ENCODE measurements at places on chromosomes 16 and 17. TPM values are rescaled to one million over a fixed set of nuclear protein-coding genes. Genes with fewer than 3 reads are reported as not detected.

GRCh38 chr16:79869304-79870015 is 268.9 kb upstream of the MAF start:
- no peak for DNase-seq

- DNase-seq, result no peak
These were observed 122.5 kb downstream of the CYLD start for GRCh38 chr16:50864386-50864785.

DNA sequence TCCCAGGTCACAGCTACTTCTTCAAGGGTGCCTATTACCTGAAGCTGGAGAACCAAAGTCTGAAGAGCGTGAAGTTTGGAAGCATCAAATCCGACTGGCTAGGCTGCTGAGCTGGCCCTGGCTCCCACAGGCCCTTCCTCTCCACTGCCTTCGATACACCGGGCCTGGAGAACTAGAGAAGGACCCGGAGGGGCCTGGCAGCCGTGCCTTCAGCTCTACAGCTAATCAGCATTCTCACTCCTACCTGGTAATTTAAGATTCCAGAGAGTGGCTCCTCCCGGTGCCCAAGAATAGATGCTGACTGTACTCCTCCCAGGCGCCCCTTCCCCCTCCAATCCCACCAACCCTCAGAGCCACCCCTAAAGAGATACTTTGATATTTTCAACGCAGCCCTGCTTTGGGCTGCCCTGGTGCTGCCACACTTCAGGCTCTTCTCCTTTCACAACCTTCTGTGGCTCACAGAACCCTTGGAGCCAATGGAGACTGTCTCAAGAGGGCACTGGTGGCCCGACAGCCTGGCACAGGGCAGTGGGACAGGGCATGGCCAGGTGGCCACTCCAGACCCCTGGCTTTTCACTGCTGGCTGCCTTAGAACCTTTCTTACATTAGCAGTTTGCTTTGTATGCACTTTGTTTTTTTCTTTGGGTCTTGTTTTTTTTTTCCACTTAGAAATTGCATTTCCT is 3.4 kb upstream of the LPCAT2 start:
- peak; percentile 31 for DNase-seq

GRCh38 chr16:83949724-83950001 is 3.4 kb upstream of the OSGIN1 start:
- DNase-seq, result no peak

DNA sequence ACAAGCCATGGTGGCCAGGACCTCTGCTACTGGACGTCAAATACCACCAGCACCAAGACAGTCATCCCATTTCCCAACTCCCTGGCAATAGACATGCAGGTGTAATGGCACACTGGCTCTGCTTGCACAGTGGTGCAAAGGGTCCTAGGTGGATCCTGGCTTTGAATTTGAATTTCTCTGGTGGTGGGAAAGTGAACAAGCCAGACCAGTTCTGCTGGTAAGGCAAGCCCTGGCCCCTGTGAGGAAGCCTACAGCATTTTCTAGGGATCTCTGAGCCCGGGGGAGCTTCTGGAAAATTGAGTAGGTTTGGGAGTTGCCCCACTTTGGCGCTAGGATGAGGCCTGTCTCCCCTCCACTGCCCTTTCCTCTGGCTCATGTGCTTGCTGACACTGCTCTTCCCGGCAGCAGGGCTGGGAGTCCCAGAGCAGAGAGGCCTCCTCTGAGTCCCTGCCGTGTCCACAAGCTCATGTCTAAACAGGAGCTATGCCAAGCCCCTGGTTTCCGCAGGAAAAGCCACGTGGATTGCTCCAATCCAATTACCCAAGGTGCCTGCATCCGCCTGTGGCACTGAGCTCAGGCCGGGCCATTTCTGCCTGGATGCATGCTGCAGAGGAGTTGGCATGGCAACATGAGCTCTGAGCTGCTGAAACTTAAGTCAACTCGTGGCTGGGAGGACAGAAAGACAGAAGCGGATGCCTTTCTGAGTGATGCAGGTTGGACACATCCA is 67.0 kb downstream of the PRMT7 start:
- DNase-seq, result no peak

DNA sequence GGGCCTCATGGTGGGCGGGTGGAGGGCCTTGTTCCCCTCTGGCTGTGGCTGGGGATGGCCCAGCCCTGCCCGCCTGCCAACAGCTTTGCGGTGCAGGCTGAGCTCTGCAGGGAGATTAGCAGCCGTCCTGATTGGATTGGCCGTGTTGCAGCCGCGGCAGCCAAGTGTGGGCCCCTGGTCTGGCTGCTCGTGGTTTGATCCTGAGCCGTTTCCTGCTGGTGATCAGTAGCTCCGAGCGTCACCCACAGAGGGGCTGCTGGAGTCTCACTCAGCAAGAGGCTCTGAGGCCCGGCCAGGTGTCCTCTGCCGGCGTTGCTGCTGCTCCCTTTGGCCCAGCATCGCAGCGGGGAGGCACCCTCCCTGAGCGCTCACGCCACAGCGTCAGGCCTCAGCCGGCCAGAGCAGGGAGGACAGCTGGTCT is 32.5 kb downstream of the BAIAP2 start:
- DNase-seq, result no peak

DNA sequence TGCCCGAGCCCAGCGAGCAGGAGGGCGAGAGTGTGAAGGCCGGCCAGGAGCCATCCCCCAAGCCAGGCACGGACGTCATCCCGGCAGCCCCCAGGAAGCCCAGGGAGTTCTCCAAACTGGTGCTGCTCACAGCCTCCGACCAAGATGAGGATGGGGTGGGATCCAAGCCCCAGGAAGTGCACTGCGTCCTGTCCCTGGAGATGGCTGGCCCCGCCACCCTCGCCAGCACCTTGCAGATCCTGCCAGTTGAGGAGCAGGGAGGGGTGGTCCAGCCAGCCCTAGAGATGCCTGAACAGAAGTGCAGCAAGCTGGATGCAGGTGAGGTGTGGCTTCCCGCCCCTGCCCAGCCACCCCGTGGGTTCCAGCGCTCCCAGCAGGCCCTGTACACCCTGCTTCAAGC is 18.0 kb downstream of the FLYWCH1 start:
- DNase-seq, result no peak

DNA sequence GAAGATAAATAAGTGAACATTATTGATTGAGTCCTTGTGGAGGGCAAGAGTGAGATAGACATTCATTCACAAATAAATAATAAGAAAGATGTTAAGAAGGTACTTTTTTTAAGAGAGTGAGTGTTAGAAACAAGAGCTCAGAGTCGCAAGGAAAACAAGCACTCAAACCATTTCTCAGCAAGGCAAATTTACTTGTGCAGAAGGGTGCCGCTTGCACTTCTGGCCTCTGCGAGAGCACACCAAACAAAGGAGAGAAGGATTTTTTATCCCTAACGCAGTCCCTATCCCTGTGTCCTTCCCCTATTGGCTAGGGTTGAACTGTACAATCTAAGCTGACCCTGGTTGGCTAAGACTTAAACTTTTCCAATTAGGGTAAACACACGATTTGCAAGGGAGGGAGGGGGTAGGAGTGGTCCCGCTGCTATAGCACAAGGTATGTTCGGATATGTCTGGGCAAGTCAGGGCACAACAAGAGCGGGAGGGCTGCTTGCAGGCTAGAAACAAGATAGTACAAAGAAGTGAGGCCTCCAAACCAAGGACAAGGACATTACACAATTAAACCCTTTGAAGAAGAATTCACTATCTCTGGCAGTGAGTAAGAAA is 156.2 kb downstream of the PPM1E start:
- DNase-seq, result no peak

DNA sequence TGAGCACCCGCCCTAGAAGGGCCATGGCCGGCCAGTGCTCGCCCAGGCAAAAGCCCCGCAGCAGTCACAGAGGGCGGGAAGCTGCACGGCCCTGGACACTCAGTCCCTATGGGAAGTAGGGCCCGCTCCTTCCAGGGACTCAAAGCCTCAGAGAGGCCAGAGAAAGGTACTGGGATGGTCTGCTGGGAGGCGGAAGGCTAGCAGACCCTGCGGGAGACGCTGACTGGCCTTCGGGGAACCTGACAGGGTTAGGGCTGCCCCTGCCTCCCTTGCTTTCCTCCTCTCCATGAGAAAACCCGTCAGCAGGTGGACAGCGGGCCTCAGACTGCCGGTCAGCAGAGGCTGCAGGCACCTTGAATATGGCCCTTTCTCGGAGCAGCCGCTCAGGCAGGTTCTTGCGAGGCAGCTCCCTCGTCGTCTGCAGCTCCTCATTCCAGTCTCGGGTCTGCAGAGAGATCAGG is 11.5 kb downstream of the CLUH start:
- peak; percentile 40 for DNase-seq

DNA sequence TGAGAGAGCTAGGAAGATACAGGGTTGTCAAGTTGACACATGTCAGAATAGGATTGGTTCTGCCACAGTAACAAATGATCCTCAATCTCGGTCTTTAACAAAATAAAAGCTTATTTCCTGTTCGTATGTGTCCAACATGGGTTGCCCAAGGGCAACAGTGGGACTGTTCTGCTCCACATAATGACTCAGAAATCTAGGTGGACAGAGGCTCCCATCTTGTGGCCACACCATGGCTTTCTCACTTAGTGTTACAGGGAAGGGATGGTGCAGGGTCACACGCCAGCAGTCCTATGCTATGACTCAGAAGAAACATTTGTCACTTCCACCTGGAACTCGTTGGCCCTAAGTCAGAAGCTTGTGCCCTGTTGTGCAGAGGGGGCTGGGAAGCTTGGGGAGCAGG is 364.9 kb downstream of the SNX29 start:
- no peak for DNase-seq

DNA sequence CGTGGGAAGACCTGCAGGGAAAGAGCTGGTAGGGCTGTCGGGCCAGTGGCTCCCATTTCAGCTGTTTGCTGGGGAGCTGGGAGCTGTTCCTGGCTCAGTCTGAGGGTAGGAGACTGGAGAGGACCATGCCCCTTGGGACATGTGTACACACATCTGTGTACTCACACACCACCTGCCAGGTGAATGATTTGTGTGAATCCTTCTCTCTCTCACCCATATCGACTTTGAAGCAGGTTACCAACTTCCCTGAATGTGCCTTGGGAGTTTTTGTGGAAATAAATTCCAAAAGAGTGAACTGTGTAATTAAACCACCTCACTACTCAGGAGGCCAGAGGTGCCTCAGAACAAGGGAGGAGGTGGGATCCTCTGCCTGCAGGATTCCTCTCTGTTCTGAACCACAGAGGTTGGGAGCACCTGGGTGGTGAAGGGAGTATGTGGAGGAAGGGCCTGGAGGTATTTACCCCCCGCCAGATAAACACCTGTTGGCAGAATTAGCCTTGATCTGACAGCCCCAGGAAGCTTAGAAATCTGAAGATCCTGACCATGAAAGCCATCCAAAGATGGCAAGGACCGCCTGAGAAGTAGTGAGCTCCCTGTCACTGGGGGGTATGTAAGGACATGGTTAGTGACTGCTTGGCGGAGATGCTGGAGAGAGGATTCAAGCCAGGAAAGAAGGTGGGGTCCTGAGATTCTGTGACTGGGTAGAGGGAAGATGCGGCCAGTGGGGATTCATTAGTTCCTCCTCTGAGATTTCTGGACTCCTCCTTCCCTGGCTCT is 3.3 kb downstream of the ABCC3 start:
- no peak for DNase-seq

DNA sequence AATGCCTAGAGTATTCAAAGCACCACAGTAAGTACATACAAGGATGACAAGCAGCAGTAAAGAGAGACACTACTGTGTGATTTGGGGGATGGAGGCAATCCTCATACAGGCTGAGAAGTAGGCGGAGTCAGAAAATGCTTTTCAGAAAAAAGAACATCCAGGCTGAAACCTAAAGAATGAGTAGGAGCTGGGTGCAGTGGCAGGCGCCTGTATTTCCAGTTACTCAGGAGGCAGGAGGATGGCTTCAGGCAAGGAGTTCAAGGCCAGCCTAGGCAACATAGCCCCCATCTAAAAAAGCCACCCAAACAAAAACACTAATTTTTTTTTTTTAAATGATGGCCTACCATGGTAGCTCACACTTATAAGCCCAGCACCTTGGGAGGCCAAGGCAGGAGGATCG is 10.3 kb downstream of the KANSL1 start:
- DNase-seq, result no peak

DNA sequence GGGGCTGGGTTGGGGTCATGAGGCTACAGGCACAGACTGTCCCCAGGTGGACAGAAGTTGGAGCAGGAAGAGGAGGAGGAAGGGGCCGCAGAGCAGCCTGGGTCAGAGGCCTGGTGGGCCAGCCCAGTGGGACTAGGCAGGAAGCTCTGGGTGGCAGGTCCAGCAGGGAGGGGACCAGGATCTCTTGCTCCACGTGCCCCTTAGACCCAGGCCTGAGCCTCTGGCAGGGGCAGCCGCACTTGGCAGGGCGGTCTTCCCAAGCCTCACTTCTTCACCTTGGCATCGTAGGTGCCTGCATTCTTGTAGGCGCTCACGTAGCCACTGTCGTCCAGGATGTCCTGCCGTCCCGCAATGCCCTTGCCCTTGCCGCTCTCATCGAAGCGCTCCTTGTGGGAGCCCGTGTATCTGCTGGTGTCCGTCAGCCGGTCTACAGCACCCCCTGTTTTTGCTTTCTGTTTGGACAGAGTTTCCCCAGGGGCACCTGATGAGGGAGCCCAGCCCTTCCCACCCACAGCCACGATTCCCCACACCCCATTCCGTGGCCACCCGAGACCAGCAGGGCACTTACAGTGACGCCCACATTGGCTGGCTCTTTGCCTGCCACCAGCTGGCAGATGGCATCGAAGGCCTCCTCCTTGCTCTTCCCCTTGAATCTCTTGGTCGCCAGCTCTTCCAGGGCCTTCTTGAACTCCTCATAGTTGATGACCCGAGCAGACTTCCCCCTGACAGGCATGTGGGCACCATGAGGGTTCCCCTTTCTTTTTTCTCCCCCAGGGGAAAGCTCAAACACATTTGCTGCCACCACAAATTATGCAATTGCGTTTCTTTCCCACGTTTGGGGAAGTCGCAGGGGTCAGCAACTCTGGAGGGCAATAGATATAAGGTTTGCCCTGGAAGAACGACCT is 3.1 kb downstream of the TPPP3 start:
- DNase-seq, result no peak

RHBDL3 gene
- 0.19 TPM for total RNA-seq

CIBAR2 gene
- total RNA-seq, result not detected

CPNE7 gene
- total RNA-seq, result 2.1 TPM
